ENCODE measurements at places on chromosomes 7 and 10.

DNA sequence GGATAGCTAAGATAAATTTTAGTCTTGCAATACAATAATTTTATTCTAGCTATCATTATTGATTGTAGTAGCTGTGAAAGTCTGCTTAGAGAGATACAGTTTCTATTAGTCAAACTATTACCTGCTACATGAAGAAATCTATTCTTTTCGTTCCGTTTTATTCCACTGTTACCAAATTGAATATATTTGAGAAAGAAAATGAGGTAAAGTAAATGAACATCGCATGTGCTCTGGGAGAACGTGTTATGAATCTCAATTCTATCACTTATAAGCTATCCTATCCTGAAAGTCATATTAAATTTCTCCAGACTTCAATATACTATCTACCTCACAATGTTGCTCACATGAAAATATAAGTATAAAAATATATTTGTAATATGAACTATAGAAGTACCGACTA is 21.3 kb downstream of the GRM3 start:
- no peak for DNase-seq

GRCh38 chr10:131775433-131775832 is 125.4 kb upstream of the PPP2R2D start:
- DNase-seq: no peak

DNA sequence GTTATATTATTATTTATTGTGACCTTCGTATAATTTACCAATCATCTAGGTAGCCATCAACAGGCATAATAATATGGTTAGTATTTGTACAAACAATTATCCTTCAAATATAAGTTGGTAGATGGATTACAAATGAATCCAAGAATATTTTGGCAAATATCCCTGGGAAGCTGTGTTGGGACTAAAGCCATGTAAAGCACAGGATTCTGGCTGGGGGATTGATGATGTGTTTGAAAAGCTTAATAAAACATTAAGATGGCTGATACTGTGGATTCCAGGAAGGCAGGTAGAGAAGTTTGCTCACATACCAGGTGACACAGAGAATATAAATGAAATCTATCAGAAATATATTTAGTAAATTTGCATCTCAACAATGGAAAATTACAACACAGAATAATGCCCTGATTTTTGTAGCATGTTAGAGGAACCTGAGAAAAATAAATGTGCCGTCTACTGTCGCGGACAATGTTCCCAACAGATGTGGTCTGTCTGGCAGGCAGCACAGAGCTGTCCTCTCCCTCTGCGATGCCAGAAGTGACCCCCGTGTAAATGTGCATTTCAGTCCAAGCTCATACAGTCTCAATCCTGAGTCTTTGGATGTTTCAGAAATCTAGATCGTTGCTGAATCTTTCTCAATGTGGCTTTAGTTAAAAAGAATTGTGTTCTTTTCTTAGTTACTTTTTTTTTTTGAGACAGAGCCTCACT is 125.0 kb downstream of the TEX36 start:
- DNase-seq: no peak

- DNase-seq: no peak
These were observed 14.7 kb downstream of the FAM241B start for GRCh38 chr10:69644658-69645295.

GRCh38 chr10:102540023-102540422 is 36.3 kb downstream of the SUFU start:
- DNase-seq: no peak

DNA sequence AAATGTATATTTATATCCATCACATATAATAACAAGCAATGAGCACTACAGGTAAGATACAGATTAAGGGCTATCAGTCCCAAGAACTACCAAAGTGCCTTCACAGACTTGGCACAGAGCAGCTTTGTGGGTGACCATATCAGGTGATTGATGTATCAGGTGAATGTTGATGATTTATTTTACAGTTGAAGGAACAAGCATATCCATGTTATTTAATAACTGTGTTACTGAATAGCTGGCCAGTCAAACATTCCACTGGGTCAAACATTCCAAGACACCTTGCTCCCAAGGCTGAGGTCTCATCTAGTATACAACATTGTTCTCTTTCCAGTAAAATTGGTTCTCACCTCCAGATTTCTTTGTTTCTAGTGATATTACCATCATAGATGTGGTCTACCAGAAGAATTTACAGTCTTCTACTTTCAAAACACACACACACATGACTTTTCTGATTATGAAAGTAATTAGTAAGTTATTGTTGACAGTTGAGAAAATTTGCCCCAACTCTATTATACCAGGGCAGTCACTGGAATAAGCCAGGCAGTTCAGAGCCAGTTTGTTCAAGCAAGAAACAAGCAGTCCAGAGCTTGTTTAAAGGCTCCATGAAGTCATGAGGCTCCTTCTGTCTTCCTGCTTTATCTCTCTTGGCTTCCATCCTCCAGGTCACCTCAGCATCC is 68.2 kb downstream of the ELAPOR2 start:
- DNase-seq: no peak

DNA sequence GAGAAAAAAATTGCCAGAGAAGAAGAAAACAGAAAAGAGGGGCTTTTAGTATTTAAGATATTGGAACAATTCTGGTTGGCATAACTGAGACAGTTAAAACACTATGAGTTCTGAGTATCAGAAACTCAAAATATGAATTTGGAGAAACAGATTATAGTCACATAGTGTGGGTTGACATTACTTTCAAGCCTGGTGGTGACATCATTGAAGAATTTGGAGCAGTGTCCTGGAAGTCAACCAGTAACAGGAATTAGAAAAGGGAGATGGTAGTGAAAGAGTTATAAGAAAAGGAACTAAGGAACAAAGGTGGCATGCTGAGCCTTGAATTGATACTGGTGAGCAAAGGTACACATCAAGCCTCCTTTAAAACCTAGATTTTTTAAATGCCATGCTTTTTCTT is 88.2 kb downstream of the ZNF438 start:
- no peak for DNase-seq
